NB4 (cell line): ENCODE measurements at places on chromosomes 6 and 20.

- DNase-seq = no peak
Observed at GRCh38 chr6:116247285-116247684, 6.6 kb downstream of the TSPYL4 start.

- DNase-seq = no peak
Observed at GRCh38 chr6:112360498-112360897, 13.4 kb downstream of the RFPL4B start.

- no peak for DNase-seq
Observed at GRCh38 chr20:25197183-25197869, 1.8 kb downstream of the ENTPD6 start.

- no peak for DNase-seq
Observed at GRCh38 chr6:75551367-75551952, 50.2 kb upstream of the SENP6 start.

DNA sequence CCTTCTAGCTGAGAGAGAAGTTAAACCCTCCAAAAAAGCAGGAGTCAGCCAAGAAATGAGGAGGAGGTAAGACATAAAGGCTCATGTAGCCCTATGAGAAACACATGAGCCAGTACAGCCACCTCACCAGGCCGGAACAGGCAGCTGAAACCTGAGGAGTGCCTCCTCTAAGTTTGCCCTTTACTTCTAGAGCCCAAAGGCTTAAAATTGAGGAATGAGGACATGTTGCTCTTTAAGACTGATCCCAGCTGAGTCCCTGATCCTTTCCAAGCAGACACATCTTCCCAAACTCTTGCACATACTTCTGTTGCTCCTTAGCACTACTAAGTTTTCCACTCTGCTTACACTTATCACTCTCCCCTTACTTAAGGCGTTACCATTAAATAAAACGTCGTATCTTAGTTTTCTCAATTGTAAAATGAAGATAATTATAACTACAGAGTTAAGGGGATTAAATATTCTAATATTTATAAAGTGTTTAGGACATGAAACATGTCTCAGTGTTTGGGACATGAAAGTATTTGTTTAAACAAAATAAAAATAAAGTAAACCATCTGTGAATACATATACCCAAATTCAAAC is 124.0 kb downstream of the OGFRL1 start:
- DNase-seq = no peak

DNA sequence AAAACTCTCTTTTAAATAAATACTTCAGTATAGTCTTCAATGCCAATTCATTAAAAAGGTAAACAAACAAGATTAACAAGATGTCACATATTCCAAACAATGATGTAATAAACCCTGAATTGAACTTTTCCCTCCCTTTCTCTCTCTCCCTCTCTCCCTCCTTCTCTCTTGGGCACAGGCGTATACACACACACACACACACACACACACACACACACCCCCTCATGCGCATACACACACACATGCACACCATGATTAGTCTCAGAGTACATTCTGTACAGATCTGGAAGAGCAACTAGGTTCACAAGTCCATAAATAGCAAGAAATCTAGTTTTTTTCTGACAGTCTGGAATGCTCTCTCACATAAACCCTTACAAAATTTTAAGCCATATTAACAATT is 128.3 kb downstream of the DST start:
- DNase-seq = no peak

GRCh38 chr6:114042267-114043016 is 71.5 kb upstream of the HDAC2 start:
- no peak for DNase-seq

GRCh38 chr6:154156135-154156896 is 117.3 kb downstream of the OPRM1 start:
- peak; percentile 51 for DNase-seq

GRCh38 chr20:32559753-32560380 is 25.3 kb downstream of the NOL4L start:
- DNase-seq = peak; percentile 28

- DNase-seq = peak; percentile 77
Observed at GRCh38 chr6:26056583-26057350, 30.5 kb upstream of the HFE start.

DNA sequence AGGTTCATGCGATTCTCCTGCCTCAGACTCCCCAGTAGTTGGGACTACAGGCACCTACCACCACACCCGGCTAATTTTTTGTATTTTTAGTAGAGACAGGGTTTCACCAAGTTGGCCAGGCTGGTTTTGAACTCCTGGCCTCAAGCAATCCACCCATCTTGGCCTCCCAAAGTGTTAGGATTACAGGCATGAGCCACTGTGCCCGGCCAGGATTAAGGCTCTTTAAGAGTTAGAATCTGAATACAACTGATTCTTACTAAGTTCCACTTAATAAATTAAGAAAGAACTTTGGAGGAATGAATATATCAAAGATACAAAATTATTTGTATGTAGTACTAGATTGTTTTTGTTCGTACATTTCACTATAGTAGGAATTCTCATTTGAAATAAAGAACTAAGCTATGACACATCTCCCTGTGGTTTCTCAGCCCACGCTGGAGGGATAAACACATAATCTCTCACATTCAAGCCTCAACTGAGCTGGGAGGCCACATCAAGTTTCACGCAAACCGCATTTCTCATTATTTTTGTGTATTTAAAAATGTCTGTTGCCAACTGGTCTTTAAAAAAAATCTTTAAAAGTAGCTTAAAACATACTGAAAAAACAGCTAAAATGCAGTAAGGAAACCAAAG is 34.2 kb downstream of the DTNBP1 start:
- DNase-seq = peak; percentile 67

DNA sequence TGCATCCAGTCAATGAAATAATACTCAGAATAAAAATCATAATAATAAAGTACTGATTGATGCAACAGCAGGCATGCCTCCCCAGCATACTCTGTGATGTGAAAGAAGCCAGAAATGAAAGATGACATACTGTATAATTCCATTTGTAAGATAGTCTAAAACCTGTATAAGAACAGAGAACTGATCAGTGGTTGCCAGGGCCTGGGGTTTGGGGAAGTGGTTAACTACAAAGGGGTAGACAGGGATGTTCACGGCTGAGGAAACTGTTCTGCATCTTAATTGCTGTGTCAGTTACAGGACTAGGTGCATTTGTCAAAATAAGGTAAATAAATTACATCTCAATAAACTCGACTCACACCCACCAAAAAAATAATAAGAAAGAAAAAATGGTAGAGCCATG is 81.3 kb upstream of the BMP2 start:
- DNase-seq = peak; percentile 63

DNA sequence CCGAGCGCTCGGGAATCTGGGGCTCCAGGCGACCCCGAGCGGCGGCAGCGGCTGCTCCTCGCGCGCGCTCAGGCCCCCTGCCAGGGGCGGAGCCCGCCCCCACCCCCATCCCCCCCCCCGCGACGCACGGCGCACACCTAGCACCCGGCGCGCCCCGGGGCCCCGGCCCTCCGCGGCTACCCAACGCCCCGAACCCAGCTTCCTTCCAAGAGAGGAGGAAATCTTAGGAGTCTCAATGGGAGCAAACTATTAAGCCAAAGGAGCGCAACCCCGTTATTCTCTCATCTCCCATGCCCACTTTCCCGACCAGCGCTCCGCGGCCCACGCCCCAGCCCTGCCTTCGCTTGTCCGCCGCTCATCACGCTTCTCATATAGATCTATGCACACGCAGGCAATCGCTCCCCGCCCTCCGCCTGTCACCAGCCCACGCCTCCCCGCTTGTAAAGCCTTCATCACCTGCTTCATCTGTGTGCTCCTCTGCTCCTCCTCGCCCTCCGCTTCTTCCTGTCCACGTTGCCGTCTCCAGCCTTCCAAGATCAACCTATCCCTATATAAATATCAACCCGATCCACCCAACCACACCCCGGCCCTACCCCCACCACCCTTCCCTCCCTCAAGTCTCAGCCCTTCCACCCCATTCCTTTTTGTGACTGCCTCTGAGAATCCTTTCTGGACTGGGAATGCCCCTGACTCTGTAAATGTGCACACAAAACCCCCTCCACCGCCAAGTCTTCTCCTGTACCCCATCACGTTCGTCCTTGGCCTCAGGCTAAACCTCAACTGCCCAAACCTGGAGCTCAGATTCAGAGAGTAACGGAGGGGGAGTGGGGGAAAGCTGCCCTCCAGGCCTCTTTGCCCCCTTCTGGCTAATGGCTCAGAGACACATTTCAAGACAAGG is at the start of gene DLK2:
TSS of gene DLK2 (minus strand) at position 18 of the 898 bp plus-strand sequence. CDS start 723 bp downstream, outside the sequence.
- no peak for DNase-seq

GRCh38 chr6:137875058-137875520 is 8.0 kb downstream of the TNFAIP3 start:
- DNase-seq = no peak

DNA sequence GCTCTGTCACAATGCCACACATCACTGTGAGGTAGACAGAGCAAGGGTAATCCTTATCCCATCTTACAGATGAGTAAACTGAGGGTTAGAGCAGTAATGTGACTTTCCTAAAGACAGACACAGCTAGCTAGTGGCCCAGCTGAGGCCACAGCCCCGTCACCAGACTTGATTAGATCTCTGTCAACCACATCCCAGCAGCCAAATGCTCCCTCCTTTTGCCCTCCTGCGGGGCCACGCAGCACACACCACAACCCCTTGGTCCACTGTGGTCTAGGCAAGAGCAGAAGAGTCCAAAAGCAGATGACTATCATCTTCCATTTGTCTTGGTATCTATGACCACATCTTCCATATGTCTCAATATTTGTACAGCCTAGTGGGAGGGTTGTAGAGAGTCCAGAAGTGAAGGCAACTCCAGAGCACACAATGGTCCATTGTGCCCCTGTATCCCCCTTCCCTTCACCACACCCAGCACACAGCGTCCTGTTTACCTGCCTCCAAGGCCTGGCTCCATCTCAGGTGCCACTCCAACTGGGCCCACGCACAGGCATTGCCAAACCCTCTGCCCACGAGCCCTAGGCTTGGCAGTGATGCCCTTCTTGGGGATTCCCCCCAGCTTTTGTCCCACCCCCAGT is 47.1 kb upstream of the FOXP4 start:
- peak; percentile 55 for DNase-seq

DNA sequence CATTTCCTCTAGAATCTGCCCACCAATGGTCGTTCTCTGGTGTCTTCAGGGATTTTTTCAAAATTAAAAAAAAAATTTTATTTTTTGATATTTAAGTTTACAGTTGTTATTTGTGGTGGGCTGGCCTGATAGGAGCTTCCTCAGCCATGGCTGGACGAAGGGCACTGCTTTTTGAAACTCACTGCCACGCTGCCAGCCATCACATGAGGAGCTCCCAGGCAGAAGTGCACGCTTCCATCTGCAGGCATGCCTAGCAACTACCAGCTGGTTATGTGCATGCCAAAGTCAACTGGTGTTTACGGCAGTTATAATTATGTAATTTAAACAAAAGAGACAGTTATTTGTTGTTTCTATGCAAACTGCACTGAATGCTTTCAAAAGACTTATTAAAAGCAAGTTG is 105.1 kb downstream of the IRF4 start:
- no peak for DNase-seq

GRCh38 chr6:152420696-152421095 is 216.5 kb downstream of the SYNE1 start:
- no peak for DNase-seq

GRCh38 chr20:55283889-55284288 is 721.4 kb downstream of the CBLN4 start:
- no peak for DNase-seq

GRCh38 chr6:166461821-166462460 is 79.2 kb upstream of the MPC1 start:
- no peak for DNase-seq

GRCh38 chr6:108591040-108591816 is 30.5 kb downstream of the FOXO3 start:
- DNase-seq = no peak

GRCh38 chr6:141539617-141540016 is 593.1 kb upstream of the GJE1 start:
- DNase-seq = no peak

DNA sequence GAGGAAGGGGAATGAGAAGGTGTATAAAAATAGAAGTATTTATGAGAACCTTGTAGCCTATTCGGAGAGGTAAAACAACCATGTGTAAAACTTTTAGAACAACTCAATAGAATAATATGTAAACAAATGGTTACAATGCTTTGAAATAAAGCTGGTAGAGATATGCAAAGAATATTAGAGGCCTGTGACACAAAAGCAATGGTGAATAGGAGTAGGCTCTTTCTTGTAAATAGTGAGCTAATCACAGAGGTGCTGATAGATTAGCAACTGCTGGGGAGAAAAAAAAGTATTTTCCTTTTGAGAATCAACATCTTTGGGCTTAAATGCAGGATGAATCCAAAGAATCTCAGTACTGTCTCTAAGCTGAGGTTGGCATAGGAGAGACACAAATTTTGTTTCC is 7.0 kb downstream of the TMEM200A start:
- DNase-seq = no peak

GRCh38 chr6:127590344-127590743 is 13.4 kb downstream of the C6orf58 start:
- DNase-seq = no peak

- no peak for DNase-seq
Observed at GRCh38 chr20:37670351-37670791, 23.5 kb upstream of the CTNNBL1 start.

DNA sequence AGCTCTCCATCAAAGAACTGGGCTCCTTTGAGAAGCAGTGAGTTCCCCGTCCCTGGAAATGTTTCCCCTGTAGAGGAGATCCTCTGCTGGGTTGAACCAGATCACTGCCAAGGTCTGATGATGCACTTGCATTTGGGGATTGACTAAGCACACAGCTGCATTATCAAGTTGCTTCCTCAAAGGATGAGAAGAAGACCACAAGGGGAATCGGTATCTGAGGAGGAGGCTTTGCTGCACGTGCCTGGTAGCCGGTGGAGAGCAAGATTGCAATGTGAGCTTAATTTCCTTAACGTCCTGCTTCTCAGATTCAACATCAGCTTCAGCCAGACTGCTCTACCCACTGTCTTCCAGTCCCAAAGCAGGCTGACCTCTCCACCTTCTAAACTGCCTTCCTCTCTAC is 128.8 kb upstream of the STMND1 start:
- DNase-seq = peak; percentile 49

DNA sequence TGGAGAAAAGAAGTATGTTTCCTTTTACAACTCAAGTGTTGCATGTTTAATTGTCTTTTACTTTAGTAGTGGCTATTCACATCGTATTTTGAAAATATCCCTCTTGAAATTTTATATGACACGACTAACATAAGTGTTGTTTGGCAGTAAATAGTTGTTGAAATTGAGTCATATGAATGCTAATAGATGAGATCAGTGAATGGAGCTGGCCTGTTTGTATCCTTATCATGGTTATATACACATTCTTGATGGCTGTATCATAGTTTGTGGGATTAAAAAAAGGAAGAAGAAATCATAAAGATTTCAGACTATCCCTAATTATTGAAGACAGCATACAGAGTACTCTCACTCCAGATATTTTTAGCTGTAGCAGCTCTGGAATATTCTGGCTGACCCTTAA is 8.2 kb upstream of the RAE1 start:
- DNase-seq = no peak

DNA sequence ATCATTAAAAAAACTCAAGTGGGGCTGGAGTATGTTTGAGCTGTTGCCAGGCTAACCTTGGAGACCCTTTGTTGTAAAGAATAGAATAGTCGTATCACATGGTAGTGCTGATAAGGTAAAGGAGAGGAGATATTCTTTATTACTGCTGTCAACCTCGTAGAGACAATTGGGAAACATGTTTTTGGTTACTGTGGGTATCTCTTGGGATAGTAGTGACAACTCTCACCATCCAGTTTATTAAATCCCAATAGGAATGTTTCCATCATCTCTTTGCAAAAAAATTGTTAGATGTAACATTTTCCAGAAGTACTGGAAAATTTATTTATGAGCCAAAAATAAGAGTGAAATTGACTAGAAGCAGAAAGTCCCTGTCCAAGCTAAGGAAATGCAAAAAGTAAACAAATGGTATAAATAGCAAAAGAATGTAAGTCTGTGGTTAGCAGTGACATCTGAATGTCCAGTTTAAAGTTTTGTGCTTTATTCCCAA is 829.3 kb upstream of the CITED2 start:
- no peak for DNase-seq

GRCh38 chr6:148746363-148747144 is at the start of gene UST:
Gene UST, plus strand, starts transcription at chr6:148747030. Its CDS starts 401 bp downstream, at chr6:148747431.
- peak; percentile 74 for DNase-seq
